ENCODE measurements at places on chromosomes 16 and 17.

DNA sequence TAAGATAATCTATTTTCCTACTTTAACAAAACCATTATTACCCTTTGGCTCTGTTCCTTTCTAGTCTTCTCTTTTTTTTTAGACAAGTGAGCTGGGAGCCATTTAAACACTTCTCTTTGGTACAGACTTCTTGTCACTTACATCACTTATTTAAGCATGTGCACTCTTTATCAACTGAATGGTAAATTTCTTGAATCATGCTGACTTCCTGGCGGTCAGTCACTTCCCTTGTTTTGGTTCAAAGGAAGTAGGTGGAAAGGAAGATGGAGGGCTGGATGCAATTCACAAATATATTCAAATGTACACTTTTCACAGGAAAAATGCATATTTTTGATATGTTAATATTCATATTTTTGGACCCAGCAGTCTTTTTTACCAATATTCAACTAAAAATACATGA, 97.1 kb downstream of the ITFG1 start:
- no peak for DNase-seq

DNA sequence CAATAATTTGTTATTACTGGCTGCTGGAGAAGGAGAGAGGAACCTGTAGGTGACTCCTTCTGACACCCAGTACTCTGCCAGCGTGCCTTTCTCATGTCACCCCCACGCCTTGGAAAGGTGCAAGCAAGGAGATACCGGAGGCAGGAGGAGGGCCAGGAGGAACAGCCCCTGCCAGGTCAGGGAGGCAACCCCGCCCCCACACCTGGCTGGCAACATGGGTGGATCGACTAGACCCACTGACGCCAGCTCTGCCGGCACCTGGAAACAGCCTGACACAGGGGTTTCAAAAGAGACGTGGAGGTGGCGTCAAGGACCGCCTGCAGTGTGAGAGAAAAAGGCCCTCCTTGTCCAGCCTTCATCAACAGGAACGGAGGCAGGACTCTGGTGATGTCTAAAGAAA, 62.3 kb downstream of the CYB5B start:
- no peak for DNase-seq

DNA sequence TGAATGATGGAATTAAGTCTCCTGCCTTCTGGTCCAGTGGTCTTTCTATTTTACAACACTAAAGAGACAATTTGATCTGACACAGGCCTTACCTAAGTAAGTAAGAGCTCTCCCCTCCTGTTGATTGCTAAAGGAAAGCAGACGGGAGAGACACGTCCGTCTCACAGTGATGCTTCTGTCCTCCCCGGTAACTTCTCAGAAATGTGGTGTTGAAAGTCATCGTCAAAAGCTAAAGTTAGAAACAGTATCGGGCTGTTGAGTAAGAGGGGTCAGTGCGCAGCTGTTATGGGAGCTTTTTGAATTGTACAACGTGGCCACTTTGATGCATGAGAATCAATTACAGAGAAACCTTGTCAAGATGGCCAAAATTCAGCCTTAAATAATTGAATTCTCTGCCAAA, 1.9 kb upstream of the RBFOX1 start:
- DNase-seq, result no peak

- DNase-seq, result no peak
Observed at GRCh38 chr17:17421346-17422216, 55.2 kb upstream of the MED9 start.

DNA sequence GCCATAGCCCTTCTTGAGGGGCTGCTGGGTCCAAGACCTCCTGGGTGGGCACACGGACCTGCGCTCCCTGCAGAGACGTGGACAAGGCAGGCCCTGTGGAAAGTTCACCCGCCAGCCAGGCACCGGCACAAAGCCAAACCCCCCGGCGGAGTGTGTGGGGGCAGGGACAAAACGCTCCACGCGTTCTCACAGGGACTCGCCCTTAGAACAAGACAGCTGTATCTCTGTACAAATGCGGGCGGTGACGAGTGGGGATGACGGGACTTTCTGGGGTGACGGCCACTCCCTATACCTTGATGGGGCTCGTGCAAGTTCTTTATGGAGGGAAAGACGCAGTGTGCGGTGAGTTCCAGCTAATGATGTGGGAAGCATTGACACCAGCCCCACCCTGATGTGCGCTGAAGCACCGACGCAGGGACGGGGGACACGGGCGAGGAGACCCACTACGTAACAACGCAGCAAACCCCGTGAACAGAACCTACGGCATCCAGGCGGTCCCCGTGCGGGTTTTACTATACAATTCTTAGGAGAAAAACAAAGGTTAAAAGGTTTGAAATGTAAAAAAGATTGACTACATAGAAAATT, 49.4 kb downstream of the LMF1 start:
- DNase-seq, result no peak

- DNase-seq, result no peak
Observed at GRCh38 chr16:30760577-30761426, 1.1 kb downstream of the CFAP119 start.

DNA sequence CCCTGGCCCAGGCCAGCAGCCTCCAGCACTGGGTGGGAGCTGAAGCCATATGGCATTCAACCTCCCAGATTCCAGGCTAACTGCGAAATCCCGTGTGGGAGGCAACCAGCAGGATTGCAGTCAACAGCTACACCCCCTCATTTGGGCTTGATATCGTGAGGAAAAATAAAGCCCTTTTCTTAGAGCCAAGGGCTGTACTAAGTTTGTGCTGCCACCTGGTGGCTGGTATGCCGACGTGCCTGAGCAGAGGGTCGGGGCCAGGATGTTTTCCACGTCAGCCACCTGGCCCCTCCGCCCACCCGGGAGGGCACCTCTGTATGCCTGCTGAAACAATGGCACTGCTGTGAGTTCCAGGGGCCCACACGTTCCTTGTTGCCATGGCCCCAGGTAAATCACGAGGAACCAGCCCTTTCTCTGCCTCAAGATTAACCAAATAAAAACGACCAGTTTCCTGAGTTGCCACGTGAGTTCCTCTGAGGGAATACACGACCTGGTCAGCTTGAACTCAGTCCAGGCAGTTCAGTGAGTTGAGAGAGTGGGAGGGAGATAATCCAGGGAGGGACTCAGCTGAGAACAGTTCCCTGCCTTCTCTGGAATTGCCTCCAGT, 9.0 kb downstream of the TMEM98 start:
- DNase-seq, result peak; percentile 35
